ENCODE measurements at places on chromosomes 1 and 21. TPM values are rescaled to one million over a fixed set of nuclear protein-coding genes. Genes with fewer than 3 reads are reported as not detected.

DNA sequence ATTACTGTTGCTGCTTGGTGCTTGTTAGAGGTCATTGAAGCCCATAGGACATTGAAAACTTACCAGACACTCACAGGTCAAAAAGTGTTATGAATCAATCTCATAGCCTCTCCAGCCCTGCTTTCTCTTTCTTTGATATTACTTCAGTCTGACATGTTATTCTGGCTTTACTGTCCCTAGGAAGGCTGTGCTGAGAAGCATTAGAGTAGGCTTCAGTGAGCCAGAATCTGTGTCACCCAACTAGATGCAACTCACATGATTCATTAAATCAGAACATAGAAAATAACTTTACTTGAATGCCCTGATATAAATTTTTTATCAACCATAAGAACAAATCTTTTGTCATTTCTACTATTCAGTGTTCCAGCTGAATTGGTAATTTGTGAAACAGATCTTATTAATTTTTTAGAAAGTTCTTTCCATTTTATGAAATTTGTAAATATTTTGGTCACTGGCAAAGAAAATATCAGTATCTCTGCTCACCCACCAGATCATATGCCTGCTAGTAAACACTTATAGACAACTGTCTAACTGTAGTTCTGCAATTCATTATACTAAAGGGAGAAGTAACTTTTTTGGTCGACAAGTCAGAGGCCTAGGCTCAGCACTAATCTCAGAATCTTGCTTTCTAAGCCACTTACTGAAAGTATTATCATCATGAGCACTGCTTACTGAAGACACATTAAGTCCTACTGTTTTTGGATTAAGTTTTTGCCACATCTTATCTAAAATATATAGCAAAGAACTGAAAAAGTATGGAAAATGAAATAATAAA lies 48.2 kb downstream of the RPAP2 start:
- H3K36me3 ChIP-seq = peaks cover 17% of the 10 kb centered on the region
- H3K4me3 ChIP-seq = no peak overlapping the region
- peaks cover 7% of the 10 kb centered on the region for H3K4me1 ChIP-seq
- DNase-seq = no peak
- no peaks in the 10 kb centered on the region for H3K27me3 ChIP-seq
- peak overlapping the region; percentile 14 for H3K27ac ChIP-seq

DNA sequence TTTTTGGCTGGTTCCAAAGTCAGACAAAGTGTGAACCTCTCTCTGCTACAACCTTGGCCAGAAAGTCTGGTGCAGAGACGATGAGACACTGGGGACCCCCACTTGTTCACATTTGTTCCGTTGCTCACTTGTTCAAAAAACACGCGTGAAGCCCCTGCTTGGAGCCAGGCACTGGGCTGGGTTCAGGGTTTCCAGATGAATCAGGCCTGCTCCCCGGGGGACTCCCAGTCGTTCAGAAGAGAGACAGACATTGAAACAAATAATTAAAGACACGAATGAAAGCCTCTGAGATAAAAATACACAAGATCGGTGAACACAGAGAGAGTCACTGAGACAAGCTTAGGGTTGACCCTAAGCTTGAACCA lies 101.5 kb upstream of the RUNX3 start:
- peak overlapping the region; percentile 98 for H3K27ac ChIP-seq
- no peaks in the 10 kb centered on the region for H3K27me3 ChIP-seq
- H3K4me1 ChIP-seq = peaks cover 51% of the 10 kb centered on the region
- no peak for DNase-seq
- H3K36me3 ChIP-seq = no peaks in the 10 kb centered on the region

GRCh38 chr1:67724928-67725560 lies 40.0 kb downstream of the GADD45A start:
- H3K27me3 ChIP-seq = peaks cover 11% of the 10 kb centered on the region
- no peak overlapping the region for H3K27ac ChIP-seq
- no peak for DNase-seq
- H3K4me3 ChIP-seq = no peak overlapping the region
- no peaks in the 10 kb centered on the region for H3K36me3 ChIP-seq
- H3K4me1 ChIP-seq = no peaks in the 10 kb centered on the region

The C1orf122 gene
- 13.2 TPM for total RNA-seq

The OLIG2 gene
- not detected for total RNA-seq

The CHD5 gene
- total RNA-seq = 0.12 TPM

The NTMT2 gene
- total RNA-seq = not detected

Measured in T-helper 17 cell (primary cell).